ENCODE measurements at places on chromosomes 4 and X. TPM values are rescaled to one million over a fixed set of nuclear protein-coding genes. Genes with fewer than 3 reads are reported as not detected.

DNA sequence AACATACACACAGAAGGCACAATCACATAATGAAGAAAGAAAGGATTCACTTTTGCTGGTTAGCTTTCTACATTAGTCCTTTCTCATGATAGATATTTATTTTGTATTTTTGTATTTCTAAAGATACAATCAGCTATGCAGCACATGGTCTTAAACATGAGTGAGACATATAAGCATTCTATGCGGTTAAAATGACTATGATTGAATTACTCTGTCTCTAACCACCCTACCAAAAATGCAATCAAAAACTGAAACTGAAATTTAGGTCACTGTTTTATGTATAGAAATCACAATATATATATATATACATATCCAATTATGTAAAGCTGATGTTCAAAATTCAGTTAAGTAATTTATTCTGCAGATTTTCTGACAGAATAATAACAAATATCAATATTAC is 21.9 kb downstream of the CXXC4 start:
- no peak for DNase-seq

GRCh38 chr4:172866421-172866820 is 302.2 kb upstream of the GALNT7 start:
- DNase-seq: no peak

LDOC1 gene
- 137 TPM for total RNA-seq

EMCN gene
- 26.5 TPM for total RNA-seq

- peak; percentile 73 for DNase-seq
Measured at GRCh38 chrX:12771445-12772069, 19.7 kb upstream of the PRPS2 start.

- no peak for DNase-seq
Measured at GRCh38 chr4:184744236-184744635, 10.3 kb upstream of the CENPU start.

MFAP3L gene
- 12.4 TPM for total RNA-seq

DNA sequence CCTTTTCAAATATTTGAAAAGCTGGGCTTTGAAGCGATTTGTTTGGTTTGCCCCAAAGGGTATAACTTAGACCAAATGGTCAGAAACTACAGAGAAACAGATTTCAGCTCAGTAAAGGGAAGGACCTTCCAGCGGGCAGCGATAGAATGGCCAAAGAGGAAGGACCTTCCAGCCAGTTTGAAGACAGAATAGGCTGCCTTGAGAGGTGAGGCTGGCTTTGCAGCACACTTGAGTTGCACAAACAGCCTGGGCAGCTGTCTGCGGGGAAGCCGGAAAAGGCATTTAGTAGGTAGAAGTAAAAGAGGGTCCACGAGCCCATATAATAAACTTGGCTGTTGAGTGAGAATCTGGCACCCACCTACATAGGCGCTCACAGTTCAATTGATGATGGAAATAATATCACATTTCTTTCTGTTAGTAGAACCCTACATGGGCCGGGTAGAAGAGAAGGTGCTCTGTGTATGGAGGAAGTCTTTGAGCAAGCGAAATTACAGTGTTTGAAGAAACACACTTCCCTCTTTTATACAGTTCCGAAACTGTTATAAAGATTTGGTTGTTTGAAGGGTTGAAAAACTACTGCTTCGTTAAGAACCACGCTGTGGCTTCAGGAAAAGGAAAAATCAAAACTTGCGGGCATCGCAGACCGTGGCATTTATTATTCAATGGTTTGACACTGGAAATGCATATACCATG is 75.0 kb upstream of the SORBS2 start:
- DNase-seq: no peak

GRCh38 chrX:121110536-121110935 is 63.1 kb downstream of the GLUD2 start:
- DNase-seq: no peak

DNA sequence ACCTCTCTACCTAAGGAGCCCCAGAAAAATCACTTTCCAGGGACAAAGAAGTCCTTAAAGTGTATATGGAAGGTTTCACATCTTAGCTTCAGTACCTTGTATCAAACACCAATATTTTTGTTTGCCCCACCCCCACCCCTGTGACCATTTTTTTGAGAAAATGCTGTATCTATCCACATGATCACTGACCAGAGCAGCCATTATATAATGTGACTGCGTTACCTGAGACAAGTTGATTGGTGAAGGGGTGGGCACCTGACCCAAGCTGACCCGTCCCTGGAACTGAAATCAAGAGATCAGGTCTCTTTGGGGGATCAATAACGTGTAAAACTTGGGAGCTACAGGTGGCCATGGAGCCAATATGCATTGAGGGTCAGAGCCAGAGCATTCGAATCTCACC is 10.7 kb downstream of the TIFA start:
- no peak for DNase-seq

- DNase-seq: no peak
Measured at GRCh38 chrX:29911673-29912072, 303.7 kb upstream of the MAGEB2 start.

DNA sequence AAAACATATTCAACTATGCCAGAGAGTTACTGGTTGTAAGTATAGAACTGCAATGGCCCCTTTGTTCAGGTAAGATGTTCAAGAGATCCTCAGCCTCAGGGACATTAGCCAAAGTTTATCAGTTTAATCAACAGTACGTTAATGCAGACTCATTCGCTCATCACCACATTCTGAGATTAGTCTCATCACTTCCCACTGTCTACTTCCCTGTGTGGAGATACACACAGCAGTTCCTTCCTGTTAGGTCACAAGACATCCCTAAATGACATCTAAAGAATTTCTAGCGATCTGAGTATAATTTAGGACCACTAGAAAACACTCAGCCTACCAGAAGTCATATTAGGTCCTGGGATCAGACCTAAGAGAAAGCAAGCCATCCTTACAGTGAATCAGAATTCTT is 10.4 kb downstream of the SLC10A7 start:
- no peak for DNase-seq

- no peak for DNase-seq
Measured at GRCh38 chrX:129071390-129071789, 451.9 kb downstream of the SMARCA1 start.

DNA sequence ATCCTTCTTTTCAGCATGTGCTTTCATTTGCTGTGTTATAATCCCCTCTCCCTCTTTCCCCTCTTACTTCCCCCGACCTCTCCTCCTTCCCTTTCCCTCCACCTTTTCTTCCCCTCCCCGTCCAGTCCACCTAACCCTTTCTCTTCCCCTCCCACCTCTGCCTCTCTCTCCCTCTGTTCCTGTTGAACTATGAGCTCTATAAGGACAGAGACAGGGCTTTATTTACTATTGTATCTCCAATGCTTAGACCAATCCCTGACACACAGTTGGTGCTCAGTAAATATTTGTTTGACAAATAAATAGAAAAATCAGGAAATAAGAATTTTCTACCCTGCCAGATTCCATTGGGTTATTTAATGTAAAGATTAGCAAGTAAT is 60.8 kb downstream of the EGF start:
- DNase-seq: no peak

GRCh38 chrX:13620207-13620606 is 32.7 kb upstream of the TCEANC start:
- no peak for DNase-seq

Data from aorta (tissue), 5 donors.